ENCODE measurements at places on chromosomes 2 and 18.

DNA sequence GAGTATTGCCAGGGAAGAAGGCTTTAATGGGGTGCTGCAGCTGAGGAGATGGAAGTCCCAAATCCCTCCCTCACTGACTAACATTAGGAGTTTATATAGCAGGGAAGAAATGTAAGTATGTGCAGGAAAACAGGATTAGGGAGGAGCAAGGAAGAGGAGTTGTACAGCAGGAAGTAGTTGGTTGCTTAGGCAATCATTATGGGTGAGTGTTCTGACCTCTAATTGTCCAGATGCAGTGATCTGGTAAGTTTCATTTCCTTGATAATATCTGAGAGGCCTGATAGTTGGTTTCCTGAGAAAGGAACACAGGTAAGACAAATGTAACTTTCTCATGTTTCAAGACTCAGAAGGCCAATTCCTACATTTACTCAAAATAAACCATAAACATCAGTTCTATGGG is 331.9 kb upstream of the GULP1 start:
- DNase-seq, result no peak

DNA sequence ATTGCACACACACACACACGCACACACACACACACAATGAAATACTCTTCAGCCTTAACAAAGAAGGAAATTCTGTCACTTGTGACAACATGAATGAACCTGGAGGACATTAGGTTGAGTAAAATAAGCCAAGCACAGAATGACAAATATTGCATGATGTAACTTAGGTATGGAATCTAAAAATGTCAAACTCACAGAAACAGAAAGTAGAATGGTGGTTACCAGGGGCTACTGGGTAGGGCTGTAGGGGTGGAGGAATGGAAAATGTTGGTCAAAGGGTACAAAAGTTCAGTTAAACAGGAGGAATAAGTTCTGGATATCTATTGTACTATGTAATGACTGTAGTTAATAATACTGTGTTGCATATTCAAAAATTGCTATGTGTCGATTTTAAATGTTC is 29.5 kb downstream of the SCN2A start:
- DNase-seq, result no peak

DNA sequence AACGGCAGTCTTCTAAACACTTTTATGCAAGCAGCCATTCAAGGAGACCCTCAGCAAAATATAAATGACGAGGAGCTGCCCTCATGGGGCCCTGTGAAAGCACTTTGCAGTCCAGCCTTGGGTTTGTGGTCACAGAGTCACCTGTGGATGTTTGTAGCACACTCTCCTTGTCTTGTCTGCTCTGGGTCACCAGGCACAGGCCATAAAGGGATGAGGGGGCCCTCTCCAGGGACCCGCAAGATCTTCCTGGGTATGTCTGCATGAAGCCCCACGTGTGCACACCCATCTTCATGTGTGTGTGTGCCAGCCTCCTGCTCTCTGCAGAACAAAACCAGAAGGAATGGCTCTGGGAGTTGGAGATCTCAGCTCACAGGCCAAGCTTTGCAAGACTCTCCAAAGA is 36.2 kb downstream of the ATOH8 start:
- DNase-seq, result no peak

DNA sequence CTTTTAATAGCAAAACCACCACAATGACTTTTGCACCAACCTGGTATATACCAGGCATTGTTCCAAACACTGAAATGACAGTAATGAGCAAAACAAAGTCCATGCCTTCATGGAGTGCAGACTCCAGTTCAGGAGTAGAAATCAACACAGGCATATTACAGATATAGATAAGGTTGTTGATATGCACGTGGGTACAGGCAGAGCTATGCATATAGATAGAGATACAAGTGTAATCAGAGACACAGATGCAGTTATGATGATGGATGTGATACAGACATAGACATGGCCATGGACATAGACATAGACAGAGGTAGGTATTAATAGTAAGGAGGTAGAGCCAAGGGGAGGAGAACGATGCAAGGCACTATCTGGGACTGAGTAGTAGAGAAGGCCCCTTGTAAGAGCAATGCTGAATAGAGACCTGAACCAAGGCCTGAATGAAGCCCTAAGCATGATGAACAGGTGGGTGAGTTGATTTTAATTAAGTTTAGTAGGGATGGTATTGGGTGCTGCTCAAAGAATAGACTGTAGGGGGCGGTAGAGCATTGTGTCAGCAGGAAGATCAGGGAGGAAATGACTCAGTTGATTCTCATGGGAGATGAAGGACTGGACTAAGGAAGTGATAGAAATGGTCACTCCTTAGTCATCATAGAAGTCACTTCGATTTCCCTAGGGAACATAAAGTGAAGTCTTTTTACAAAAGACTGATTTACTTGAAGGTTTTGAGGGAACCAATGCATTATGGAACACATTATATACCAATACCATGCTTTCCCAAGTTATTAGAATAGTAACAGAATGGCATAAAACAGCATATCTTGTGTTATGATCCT is 39.4 kb downstream of the CMPK2 start:
- peak; percentile 78 for DNase-seq

- peak; percentile 96 for DNase-seq
Measured at GRCh38 chr2:28359222-28360057, 33.2 kb upstream of the FOSL2 start.

- no peak for DNase-seq
Measured at GRCh38 chr18:55576001-55576400, 12.0 kb downstream of the TCF4 start.

GRCh38 chr2:88590998-88591613 is 36.2 kb downstream of the EIF2AK3 start:
- peak; percentile 60 for DNase-seq
